Hair follicular keratinocyte (primary cell): ENCODE measurements at places on chromosomes 7 and 10. TPM values are rescaled to one million over a fixed set of nuclear protein-coding genes. Genes with fewer than 3 reads are reported as not detected.

The PPP1R3A gene
- total RNA-seq, result not detected in 2 replicates

The FXYD4 gene
- not detected in 2 replicates for total RNA-seq

The SUFU gene
- total RNA-seq, result 3.2 and 3.4 TPM in 2 replicates

The HTR5A gene
- total RNA-seq, result not detected in 2 replicates

The CALHM1 gene
- not detected in 2 replicates for total RNA-seq

The ADCK2 gene
- 17.7 and 22.2 TPM in 2 replicates for total RNA-seq

The TMEM168 gene
- 10.1 and 11.9 TPM in 2 replicates for total RNA-seq

The GNAT3 gene
- not detected in 2 replicates for total RNA-seq

The AKR1C3 gene
- 3.7 and 8.4 TPM in 2 replicates for total RNA-seq

The HTR7 gene
- total RNA-seq, result 11.9 and 22.6 TPM in 2 replicates

The TAS2R60 gene
- not detected in 2 replicates for total RNA-seq

The KIF20B gene
- 9.6 and 20.9 TPM in 2 replicates for total RNA-seq

The ARF5 gene
- 356 and 391 TPM in 2 replicates for total RNA-seq

The FRA10AC1 gene
- 3.7 and 6.0 TPM in 2 replicates for total RNA-seq

The NXPH1 gene
- total RNA-seq, result not detected in 2 replicates
